ENCODE measurements at places on chromosomes 7 and 10.

GRCh38 chr7:137847568-137848050 lies 835 bp upstream of the DGKI start:
- DNase-seq = no peak

DNA sequence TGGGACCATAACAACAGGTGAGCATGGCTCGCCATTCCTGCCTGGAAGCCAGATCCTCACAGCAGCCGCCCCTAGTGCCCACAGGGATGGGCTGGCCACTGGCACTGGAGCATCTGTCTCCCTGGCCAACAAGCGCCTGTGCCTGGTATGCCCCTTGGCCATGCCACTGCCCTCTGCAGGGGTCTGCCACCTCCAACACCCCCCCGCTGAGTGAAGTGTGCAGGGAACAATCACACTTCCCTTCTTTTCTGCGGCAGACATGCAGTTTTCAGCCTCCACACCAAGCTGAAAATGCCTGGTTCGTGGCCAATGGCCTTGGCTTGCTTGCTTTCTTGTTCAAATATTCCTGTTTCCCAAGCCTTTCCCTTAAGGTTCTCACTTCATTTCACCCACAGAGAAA lies 50.7 kb downstream of the HSPA12A start:
- DNase-seq = no peak

DNA sequence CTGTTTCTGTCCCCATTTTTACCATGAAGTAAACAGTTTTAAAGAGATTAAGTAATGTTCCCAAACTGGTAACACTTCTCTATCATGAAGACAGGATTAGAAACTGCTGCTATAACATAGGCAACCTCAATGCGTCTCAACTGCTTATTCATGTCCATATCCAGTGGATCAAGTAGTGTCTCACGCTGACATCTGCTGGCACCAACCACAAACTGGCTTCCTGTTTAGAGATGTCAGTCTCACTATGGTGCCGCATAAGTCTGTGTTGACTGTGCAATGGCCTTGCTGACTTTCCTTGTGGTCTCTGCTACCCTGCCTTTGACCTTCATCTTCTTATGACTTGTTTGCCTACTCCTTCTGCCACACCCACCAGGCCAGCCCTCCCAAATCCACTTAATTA lies 369.6 kb upstream of the DPP6 start:
- no peak for DNase-seq

DNA sequence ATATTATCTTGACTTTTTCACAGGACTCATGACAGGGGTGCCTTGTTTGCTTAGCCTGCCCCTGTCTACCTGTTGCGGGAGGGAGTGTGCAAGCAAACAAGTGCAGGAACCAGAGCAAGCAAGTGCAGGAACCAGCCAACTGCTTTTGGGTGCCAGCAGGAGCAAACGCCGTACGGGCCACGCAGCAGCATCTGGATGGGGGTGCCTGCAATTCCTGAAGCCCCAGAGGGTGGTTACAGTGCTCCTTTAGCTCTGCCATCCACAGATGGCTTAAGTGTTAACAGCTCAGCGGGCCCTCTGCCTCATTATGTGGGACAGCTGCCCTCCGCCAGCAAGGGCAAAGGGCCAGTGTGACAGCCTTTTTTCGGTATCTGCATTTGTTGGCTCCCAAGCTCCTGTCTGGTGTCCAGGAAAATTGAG lies 83.5 kb downstream of the MICU1 start:
- no peak for DNase-seq

DNA sequence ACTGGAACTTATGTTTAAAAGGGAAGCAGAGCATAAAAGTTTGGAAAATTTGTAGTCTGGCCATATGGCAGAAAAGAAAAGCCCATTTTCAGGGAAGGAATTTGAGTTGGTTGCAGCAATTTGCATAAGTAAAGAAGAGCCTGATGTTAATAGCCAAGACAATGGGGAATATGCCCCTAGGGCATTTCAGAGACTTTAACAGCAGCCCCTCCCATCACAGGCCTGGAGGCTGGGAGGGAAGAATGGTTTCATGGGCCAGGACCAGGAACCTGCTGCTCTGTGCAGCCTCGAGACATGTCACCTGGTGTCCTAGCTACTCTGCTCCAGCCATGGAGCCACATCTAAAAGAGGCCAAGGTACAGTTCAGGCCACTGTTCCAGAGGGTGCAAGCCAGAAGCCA lies 35.3 kb downstream of the HTR7 start:
- DNase-seq = no peak

GRCh38 chr7:49060743-49061142 lies 136.4 kb downstream of the CDC14C start:
- DNase-seq = no peak

- DNase-seq = no peak
Observed at GRCh38 chr10:33453081-33454025, 118.9 kb upstream of the NRP1 start.

GRCh38 chr7:18505870-18506460 lies 10.4 kb downstream of the HDAC9 start:
- DNase-seq = peak; percentile 15

GRCh38 chr7:77657427-77658224 lies 38.6 kb upstream of the RSBN1L start:
- peak; percentile 60 for DNase-seq

GRCh38 chr10:24771943-24772694 lies 48.4 kb upstream of the ARHGAP21 start:
- no peak for DNase-seq

DNA sequence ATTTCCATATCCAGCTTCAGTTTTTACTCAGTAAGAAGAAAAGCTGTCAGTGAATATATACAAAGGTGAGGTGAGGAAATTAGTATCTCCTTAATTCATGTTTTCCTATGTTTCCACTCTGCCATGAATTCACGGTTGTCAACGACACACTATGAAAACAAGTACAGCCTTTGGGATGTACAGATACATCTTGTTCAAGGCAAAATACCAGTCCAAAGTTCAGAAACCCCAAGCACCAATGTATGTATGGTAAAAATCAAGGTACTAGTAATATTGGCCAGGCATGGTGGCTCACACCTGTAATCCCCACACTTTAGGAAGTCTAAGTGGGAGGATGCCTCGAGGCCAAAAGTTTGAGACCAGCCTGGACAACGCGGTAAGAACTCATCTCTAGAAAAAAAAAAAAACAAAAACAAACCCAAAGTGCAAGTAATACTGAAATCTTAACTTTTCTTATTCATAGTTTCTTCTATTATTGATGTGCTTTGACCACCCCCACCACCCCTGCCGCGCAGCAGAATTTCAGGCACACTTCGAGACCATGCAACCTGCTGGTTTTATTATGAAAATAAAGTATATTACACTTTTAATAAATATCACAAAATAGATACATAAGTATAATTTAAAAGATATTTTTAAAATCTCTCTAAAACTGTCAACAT lies 3.5 kb downstream of the ESYT2 start:
- no peak for DNase-seq

- DNase-seq = peak; percentile 14
Observed at GRCh38 chr10:119149729-119150128, 15.8 kb downstream of the SFXN4 start.

DNA sequence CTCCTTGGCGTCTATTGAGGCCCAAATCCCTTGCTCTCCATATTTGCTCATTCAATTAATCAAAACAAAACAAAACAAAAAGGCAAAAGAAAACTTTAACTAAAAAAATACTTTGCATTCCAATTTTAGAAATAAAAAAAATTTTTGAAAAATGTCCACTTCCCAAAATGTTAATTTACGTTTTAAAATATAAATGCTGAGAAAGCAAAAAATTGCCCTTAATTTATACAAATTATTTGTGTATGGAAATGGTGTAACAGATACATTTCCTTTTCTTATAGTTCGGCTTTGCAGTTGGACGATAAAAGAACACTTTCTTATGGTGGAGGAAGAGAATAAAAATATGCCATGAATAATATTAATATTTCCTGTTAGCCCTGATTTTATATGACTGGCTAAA lies 652.8 kb upstream of the PFKP start:
- no peak for DNase-seq

GRCh38 chr7:133854739-133855138 lies 272.4 kb upstream of the LRGUK start:
- peak; percentile 55 for DNase-seq

DNA sequence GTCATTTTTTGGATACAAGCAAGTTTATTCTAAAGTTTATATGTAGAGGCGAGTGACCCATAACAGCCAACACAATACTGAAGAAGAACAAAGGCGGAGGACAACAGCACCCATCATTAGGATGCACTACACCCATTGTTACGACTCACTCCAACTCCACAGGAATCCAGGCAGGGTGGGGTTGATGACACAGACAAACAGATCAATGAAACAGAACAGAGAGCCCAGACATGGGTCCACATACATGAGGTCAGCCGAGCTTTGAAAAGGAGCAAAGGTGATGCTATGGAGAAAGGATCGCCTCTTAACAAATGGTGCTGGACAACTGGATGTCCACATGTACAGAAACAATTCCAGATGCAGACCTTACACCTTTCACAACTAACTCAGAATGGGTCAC lies 426.4 kb downstream of the PTPRN2 start:
- DNase-seq = no peak

GRCh38 chr10:89399956-89400355 lies 7.5 kb downstream of the IFIT1 start:
- DNase-seq = no peak

Data from erythroblast (primary cell).